ENCODE measurements at places on chromosomes 16 and 17.

GRCh38 chr17:17532991-17533390 lies 36.8 kb upstream of the RASD1 start:
- no peak for DNase-seq

- no peak for DNase-seq
Measured at GRCh38 chr17:58242171-58242784, 3.9 kb downstream of the LPO start.

DNA sequence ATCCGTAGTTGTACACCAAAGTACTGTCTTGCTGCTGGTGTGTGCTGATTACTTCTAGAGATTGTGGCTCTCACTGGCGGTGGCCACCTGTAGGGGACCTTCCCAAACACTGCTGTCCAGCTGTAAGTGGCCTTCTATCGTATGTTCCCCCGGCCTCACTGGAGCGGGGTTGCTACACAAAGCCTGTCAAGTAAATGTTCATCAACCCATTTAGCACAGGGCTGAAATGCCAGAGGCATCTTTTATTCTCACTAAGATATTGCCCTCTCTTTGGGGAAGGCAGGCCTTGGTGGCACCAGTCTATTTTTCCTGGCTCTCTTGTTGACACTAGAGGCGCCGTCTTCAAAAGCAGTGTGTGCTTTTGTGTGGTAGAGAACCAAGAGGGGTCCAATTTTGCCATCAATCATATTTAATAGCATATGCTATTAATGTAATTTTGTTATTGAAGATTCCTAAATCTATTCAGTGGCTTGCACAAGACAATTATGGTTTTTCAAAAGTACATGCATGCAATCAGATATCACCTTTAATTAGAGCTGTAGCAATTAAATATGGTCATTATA lies 514.4 kb upstream of the SALL1 start:
- DNase-seq = no peak

GRCh38 chr16:10367616-10368188 lies 18.2 kb upstream of the ATF7IP2 start:
- no peak for DNase-seq

DNA sequence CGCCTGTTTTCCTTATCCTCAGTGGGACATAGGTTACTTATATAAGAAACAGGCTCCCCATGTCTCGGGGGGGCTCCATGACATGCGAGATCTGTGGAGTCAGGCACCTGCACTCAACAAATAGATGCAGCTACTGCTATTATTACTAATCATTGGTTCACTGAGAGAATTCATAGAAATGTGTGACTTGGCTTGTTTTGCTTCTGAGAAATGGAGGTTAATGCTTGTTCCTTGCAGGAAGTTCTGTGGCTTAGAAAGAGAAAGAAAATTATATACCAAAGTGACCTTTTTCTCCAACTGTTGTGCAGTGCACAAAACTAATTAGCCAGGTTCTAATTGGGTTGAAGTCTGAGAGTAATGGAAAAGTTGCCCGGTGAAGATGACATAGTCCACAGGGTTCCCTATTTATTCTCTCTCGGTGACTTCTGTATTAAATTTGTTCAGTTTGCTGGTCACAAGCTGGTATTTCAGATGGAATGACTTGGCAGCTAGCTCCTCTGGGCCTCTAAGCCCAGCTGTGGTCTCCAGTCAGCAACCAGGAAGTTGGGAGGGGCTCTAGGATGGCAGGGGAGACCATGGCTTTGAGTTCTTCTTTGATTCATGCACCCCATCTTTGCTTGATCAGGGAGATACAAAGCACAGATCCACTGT lies 17.6 kb upstream of the MAF start:
- DNase-seq = no peak

DNA sequence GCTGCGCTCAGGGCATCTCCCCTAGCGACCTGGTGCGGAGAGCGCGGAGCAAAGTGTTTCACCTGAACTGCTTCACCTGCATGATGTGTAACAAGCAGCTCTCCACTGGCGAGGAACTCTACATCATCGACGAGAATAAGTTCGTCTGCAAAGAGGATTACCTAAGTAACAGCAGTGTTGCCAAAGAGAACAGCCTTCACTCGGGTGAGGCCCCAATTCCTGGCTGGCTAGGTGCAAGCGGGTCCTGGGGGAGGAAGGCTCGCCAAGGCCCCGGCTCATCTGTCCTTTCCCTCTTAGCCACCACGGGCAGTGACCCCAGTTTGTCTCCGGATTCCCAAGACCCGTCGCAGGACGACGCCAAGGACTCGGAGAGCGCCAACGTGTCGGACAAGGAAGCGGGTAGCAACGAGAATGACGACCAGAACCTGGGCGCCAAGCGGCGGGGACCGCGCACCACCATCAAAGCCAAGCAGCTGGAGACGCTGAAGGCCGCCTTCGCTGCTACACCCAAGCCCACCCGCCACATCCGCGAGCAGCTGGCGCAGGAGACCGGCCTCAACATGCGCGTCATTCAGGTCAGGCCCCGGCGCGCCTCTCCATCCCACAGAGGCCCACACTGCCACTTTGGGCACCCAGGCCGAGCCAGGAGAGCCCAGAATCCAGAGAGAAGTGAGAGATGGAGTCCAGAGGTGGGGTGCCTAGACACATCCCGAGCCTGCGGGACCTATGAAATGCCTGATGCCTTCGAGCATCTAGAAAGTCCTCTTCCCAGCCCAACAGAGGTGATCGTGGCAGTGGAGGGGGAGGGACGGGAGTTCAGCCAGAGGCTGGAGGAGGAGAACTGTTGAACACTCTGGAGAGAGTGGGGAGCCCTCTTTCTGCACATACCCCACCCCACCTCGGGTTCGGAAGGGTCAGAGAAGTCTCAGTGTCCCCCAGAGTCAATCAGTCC lies 3.3 kb downstream of the LHX1 start:
- DNase-seq = no peak

DNA sequence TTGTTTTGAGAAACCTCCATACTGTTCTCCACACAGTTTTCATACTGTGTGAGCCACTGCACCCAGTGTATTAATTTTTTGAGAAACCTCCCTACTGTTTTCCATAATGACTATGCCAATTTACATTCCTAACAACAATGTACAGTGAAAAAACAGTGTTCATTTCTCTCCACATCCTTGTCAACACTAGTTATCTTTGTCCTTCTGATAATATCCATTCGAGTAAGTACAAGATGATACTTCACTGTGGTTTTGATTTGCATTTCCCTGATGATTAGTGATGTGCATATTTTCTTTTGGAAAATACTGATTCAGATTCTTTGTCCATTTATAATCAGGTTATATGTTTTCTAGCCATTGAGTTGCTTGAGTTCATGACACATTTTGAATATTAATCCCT lies 462.0 kb downstream of the CDH11 start:
- DNase-seq = no peak

Data from activated CD4-positive, alpha-beta T cell treated with anti-CD3 and anti-CD28 coated beads, Interleukin-2, amount 50 U/mL, for 1 hour (primary cell).